ENCODE measurements at places on chromosomes 16 and 17.

DNA sequence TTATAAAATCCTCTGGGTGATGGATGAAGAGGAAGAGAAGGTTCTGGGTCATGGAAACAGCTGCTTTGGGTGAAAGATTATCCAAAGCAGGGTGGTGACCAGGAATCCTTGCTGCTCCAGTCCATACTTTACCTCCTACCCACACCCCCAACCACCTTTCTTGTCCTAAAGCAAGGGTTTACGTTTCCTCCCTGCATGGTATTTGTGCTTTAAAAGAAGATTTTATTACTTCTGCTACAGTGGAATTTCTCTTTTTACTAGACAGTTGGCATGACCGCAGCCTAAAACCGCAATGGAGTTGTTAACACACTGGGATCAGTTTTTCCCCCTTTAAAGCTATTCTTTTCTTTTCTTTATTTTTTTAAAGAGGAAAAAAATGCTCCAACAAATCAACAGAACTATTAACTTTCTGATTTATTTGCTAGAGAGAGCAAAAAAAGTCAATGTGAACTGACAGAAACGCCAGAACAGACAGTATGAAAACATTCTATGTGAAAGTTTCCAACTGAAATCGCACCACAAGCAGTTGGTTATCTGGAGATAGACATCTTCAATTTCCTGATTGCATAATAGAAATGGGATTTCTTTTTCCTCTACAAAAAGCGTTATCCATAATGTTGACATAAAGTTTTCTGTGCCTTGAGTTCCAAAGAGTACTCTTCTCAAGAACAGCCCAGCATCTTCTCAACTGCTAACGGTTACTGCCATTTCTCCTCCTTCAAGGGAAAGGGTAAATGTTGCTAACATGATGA lies 236.0 kb downstream of the IRX3 start:
- no peak for DNase-seq

- no peak for DNase-seq
Measured at GRCh38 chr16:8644211-8645140, 23.0 kb downstream of the METTL22 start.

DNA sequence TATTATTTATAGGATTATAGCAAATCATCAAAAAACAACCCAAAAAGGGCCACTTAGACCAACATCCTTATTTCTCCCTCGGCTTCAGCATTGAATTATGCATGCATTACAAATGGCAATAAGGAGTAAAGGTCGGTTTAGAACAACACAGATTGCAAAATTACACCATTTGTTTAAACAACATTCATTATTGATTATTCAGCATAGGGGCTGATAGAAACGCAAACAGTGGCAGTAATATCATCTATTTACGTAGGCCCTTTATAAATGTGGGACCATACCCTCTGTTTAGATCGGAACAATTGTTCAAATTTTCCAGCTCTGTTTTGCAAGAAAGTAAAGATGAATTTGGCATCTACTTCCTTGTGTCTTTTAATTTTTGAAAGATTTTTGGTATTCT lies 153.3 kb downstream of the WWOX start:
- no peak for DNase-seq

DNA sequence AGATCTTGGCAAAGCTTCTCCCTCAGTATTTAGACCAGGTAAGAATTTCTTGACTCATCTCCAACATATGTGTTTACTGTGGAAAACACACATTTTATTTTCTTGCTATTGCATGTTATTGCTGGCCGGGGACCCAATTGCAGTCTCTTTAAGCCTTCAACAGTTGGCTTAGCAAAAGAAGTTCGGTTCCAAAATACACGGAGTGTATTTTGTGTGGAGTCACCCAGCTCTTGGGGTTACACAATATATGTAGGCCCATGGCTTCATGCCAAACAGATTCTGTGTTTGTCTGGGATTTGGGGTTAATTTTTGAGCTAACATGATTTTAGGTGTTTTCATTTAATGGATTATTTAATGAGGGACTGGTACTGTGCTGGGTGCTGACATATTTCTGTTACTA lies 4.0 kb downstream of the ALDH3A2 start:
- DNase-seq = no peak

DNA sequence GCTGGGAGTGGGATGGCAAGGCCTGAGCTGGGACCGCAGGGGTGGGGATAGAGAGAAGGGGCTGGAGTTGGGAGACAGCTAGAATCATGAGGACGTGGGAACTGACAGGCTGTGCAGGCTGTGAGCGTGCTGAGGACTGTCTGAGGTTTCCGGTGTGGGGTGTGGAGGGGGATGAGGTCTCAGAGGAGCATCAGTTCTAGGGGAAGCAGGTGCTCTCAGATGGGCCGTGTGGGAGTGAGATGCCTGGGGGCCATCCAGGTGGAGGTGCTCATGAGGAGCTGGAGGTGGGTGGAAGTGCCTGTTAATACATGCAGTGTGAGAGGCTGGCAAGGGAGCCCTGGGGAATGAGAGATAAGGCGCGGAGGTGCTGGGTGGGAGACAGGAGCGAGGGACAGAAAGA lies 27.2 kb downstream of the HASPIN start:
- DNase-seq = no peak

- no peak for DNase-seq
Measured at GRCh38 chr16:89629827-89630610, 16.6 kb downstream of the DPEP1 start.

DNA sequence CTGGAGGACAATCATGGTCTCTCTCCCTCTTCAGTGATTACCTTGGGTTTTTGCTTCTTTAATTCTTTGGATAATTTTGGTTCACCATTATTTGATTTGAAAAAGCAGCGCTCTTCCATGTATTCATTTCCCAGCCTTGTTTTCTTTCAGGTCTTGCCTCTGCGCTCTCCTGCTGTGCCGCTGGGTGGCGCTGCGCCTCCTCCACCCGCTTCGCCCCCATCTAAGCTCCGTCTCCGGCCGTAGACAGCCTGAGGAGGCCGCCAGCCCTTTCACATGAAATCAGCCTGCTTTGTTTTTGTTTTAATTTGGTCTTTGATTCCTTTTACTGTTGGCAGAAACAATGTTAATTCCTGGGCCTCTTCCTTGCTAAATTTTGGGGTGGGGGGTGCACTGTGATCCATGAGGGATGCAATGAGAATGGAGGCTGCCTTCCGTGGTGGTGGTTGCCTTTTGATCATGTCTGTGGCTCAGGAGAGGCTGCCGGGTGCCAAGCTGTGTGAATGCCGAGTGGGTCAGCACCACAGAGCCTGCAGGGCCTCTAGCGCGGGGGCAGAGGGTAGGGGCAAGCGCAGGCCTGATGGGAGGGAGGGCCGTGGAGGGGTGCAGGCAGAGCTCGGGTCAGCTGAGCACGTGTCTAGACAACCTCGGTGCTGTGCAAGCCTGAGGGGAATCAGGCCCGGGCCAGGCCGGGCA lies 64.1 kb downstream of the PLD6 start:
- DNase-seq = peak; percentile 39

DNA sequence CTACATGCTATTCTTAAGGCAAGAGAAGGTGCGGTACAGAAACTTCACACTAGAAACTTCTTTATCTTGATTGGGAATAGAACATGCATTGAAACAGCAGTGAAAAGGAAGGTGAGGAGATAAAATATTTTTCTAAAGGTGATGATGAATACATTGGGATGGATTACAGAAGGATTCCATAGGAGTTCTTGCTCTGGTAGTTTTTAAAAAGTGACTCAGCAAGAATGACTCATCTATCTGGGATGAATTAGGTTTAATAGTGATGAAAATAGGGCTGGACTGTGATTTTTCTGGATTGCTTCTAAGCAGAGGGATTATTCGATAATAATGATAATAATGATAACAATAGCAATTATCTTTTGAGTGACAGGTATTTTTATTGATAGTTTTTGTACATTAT lies 65.6 kb upstream of the HS3ST4 start:
- DNase-seq = peak; percentile 35

- no peak for DNase-seq
Measured at GRCh38 chr16:53056392-53056881, 1.6 kb downstream of the CHD9 start.

DNA sequence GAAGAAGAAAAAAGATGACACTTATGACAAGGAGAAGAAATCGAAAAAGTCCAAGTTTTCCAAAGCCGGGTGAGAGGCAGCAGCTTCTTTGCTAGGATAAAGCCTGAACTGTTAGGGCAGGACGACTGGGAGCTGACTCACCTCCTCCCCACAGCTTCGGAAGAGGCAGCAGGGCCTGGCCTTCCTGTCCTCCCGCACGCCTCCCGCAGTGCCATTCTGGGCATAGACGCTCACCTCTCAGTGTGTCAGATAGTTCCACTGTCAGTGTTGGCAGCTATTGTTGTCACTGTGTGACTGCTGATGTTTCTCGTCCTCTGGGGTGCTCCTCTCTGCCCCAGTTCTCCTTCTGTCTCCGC lies 12.6 kb downstream of the UBN1 start:
- DNase-seq = peak; percentile 89

DNA sequence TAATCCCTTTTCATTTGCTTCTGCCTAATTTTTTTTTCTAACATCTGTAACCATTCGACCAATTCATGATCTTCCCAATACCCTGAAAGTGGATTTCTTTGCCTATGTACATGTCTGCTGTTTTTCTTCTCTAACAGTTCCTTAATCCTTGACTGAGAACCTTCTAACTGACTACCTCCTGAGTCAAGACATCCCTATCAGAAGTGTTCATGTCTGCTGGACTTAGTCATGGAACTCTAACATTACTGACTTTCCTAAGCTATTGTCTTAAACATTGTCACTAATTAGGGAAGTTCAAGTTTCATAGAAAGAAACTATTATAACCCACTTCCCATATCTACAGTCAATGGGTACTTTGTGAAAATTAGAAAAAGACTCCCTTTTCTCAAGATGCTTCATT lies 52.4 kb upstream of the IRX5 start:
- no peak for DNase-seq

GRCh38 chr16:58127033-58127556 lies 2.1 kb downstream of the CFAP20 start:
- no peak for DNase-seq

- no peak for DNase-seq
Measured at GRCh38 chr17:54906683-54907082, 6.0 kb downstream of the TOM1L1 start.

DNA sequence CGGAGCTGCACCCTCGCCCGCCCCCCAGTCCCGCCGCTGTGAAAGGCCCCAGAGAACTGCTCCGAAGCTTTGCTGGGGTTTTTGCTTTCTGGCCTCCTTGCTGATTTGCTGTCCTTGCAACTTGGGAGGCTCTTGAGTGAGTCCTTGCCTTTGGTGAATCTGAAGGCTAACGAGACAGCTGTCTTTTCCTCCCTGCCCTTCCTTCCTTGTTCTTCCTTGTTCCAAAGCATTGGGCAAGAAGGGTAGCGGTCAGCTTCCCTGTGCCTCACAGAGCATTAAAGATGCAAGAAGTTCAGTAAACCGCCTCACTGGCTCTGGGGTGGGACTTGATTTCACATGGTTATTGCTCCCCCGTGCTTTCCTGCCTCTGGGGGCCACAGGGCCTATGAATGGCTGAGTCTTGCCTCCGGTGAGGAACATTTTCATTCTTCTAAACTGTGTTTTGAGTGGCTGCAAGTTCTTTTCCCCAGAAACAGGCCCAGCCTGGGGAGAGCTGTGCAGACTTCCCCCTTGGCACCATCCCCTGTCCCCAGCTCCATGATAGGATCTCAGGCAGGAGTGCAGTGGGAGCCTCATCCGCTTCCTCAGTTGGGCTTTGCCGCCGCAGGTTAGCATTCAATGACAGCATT lies 1.4 kb downstream of the YPEL2 start:
- DNase-seq = no peak

GRCh38 chr17:45251931-45252330 lies 10.0 kb downstream of the SPATA32 start:
- DNase-seq = no peak

DNA sequence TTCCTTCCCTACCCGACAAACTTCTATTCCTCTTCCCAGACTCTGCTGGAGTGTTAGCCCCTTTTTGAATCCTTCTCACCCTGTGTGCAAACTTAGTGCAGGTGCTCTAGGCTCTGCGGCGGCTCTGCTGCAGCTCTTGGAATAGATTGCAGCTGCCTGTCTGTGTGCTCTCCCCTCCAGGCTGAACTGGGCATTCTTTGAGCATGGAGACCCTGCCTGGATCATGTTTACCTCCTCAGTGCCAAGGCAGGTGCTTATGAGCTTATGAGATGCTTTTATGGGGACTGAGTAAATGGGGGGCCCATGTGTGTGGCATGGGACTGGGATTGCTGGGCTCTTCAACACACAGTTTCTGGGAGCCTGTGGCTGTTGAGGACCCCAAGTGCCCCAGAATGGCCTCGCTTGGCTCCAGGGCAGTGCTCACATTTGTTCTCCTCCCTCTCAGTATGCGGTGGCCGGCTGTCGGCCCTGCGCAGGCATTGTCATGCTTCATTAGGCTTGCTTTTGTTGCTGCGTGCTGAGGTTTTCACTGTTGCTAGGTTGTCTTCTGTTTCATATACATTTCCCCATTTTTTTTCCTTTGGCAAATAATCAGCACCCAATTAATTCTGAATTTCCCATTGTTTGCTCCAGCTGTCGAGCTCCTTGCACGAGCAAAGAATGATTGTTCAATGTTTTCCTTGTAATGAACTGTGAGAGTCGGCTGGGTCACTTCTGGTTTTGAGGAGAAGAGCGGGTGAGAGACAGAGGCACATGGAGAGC lies 185.5 kb upstream of the NLRP1 start:
- DNase-seq = no peak
